ENCODE measurements at places on chromosomes 3 and 15.

GRCh38 chr3:188043891-188044290, 110.1 kb upstream of the LPP start:
- DNase-seq = no peak

- DNase-seq = no peak
These were observed 2.7 kb downstream of the ARHGEF26 start for GRCh38 chr3:154123906-154124305.

GRCh38 chr3:135995766-135996165, 30.2 kb downstream of the PPP2R3A start:
- DNase-seq = no peak

GRCh38 chr3:156488767-156489166, 66.2 kb downstream of the SSR3 start:
- DNase-seq = no peak

DNA sequence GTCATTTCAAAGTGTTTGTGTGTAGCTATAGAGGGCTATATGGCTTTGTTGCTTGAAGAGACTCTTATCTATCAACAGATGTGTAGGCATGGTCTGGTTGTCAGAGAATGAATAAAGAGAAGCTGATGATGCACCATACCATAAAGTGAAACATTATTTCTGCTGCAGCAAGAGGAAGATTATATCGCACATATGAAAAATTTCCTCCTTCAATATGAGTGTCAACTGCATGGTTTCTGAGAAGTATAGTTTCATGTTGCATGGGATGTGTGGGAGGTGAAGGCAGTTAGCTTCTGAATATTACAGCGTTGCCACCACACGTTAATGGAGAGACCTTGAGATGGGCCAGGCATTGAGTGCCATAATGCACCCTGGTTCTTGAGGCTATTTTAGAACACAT, 217.9 kb downstream of the SATB1 start:
- no peak for DNase-seq

GRCh38 chr3:33915796-33916546, 117.5 kb downstream of the PDCD6IP start:
- DNase-seq = peak; percentile 60

- DNase-seq = no peak
These were observed 50.2 kb downstream of the NOX5 start for GRCh38 chr15:69064649-69065048.

DNA sequence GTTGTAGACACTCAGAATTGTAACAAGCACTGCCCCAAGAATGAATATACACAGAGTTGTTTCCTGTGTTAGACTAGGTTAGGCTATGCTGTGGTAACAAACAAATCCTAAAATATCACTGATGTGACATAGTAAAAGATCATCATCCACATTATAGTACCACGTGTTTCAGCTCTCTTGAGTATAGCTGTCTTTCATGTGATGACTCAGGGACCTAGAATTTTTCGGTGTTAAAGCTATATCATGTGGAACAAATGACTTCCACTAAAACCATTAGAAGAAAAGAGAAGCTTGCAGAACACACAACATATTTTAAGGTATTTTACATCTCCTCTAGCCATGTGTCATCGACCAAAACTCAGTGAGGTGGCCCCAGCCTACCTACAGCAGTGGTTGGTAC, 307.9 kb upstream of the RBMS3 start:
- DNase-seq = no peak

DNA sequence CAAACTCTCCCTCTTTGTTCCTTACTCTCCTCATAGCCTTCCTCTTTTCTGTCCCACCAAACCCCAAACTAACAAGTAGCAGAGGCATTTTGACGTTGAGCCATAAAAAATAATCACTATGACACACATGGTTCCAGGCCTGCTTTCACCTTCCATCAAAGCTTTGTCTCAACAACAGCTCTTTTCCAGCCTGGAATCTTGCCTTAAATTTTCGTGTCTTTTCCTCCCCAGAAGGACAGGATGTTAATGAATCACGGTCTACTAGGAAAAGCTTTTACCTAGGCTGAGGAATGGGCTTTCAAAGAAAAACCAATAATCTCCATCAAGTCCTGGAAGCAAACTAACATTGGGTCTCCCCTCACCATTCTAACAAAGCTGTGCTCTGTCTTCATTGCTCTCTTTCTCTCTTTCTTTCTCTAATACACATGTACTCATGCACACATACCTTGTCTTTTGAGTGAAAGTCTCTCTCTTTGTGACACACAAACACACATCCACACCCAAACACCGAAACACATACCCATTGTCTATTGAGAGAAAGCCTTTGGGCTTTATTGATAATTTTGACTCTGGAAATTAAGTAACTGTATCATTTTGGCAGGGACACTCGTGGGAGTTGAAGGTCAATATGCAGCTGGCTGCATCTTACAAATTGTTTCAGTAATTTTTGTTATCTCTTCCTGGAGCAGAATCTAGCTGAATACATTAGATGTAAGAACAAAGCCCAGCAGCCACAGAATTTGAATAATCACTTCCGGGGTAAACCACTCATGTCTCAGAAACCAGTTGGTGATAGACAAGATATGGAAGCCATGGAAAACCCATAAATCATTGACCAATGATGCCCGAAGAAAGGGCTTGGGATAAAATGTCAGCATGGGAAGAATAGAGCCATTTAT, 107.4 kb upstream of the SLC4A7 start:
- DNase-seq = no peak

- no peak for DNase-seq
These were observed 23.1 kb downstream of the PPARG start for GRCh38 chr3:12312010-12312409.

DNA sequence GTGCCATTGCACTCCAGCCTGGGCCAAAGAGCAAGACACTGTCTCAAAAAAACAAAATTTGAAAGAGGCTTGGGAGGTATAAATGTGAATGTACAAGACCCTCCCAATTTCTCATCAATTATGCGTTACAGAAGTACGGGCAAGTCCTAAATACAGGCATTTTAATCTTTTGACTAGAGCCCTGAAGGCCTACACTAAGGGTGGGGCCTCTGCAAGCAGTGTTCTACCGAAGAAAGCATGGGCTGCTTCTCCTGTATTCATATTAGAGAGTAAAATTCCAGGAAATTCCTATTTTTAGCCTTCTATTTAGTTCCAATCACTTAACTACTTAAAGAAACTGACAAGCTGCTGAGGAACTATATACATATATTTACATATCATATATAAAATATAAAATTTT, 25.7 kb downstream of the PBRM1 start:
- no peak for DNase-seq

- no peak for DNase-seq
These were observed 58.9 kb upstream of the KY start for GRCh38 chr3:134709561-134710312.

GRCh38 chr15:38844736-38845135, 280.1 kb upstream of the RASGRP1 start:
- DNase-seq = no peak

DNA sequence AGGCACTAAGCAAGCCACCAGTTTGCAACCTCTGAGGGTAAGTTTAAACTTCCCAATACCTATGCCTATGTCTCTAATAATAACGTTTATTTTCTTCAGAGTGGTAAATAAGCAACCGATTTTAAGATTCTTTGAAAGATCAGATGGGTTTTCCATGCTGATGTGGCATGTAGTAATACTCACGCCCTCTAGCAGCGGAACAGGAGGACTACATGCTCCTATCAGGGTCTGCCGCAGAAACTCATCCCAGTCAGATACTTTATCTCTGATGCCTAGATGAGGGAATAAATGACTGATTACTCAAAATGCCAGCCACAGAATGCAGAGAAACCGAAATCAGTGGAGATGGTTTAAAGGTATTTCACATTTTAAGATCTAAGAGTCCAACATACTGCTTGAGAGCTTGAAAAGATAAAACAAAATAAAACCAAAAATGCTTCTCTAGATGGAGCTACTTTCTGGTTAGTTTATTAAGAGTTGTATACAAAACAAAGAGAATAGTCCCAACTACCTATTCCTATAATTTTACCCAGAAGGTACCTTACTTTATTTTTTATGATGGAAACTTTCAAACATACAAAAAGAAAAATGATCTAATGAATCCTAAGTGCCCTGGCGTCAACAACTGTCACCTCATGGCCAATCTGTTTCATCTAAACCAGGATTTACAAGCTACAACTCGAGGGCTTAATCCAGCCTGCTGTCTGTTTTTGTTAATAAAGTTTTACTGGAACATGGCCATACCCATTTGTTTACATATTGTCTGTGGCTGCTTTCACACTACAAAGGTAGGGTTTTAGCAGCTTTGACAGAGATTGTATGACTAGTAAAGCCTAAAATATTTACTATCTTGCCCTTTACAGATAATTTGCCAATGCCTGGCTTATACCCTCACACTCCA, 37.5 kb upstream of the STIMATE start:
- DNase-seq = peak; percentile 79

GRCh38 chr3:173615661-173616060, 218.1 kb downstream of the NLGN1 start:
- DNase-seq = no peak

DNA sequence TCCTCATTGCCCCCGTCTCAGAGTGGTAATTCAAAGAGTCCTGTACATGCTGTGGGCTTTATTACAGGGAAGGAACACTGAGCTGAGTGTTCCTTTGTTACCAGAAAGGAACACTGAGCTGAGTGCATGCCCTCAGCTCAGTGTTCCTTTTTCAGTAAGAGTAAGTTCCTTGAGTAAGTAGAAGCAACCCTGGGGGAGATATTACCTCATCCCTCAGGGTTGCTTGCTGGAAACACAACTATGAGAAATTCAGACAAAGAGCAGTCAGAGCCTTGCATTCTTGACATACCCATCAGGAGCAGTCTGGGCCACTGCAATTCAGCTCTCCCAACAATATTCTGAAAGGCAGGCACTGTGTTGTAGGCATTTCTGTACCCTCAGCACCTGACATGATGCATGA, 17.0 kb downstream of the CHRM5 start:
- peak; percentile 82 for DNase-seq

- DNase-seq = no peak
These were observed 51.5 kb downstream of the PLCL2 start for GRCh38 chr3:16936233-16936632.

- DNase-seq = no peak
These were observed 4.5 kb downstream of the ARPC4 start for GRCh38 chr3:9797196-9797945.

- no peak for DNase-seq
These were observed 44.5 kb downstream of the BLM start for GRCh38 chr15:90761629-90762028.

GRCh38 chr3:20683910-20684309, 497.9 kb upstream of the SGO1 start:
- peak; percentile 59 for DNase-seq

DNA sequence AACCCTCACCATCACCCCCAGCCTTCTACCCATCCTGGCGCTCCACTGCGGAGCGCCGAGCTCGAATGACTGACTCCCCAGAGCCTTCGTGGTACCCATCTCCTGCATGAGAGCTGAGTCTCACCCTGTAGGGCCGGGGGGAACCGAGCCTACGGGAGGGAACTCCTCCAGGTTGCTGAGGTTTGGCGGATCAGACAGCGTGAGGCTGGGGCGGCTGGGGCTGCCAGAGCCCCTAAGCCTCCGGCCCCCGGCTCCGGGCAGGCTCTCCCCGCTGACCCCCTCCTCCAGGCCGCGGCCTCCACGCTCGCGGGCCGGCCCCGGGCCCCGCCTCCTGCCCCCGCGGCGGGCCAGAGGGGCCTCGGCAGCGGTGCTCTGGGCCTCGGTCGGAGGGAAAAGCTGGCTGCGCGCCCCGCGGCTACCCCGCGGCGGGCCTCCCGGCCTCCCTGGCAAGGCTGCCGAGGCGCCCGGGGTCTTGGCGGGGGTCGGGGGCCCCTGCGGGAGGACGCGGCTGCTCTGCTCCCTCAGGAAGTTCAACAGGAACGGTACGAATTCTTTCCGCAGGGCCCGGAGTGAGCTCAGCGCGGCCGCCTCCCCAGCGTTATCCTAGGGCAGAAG, 643 bp downstream of the CDAN1 start:
- DNase-seq = peak; percentile 72

DNA sequence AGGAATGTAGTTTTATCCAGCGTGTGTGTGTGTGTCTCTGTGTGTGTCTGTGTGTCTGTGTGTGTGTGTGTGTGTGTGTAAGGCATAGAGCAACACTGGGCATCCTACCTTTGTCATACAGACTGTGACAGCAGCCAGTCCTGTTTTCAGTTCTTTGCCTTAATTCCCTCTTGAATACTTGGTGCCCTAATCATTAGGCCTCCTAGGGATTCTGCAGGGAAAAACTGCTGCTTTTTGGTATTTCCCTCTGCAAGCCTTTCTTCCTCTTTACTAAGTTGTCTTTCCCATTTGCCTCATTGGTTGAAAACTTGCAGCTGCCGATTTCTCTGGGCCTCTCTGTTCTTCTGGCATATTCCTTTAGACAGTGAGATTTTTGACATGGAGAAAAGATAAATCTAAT, 9.2 kb downstream of the SLC25A36 start:
- DNase-seq = no peak

GRCh38 chr3:102030661-102031060, 181.3 kb downstream of the NFKBIZ start:
- no peak for DNase-seq

- DNase-seq = no peak
These were observed 44.1 kb downstream of the SLC41A3 start for GRCh38 chr3:126039870-126040269.

GRCh38 chr3:180142041-180142440, 105.3 kb upstream of the PEX5L start:
- DNase-seq = no peak

DNA sequence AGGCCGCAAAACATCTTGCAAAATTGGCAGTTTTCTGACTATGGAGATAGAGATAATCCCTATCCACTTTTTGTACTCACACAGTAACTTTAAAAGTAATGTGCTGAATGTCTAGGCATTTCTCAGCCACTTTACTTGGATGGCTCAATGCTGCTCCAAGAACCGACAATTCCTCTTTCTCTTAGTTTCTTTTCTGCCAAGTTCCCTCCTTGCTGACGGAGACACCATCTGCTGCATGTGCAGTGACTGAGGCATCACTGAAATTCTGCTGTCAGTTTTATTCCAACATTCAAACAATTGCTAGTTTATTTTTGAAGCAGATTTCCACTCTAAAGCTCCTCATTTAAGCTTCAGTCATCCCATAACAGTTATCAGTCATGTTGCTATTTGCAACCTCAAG, 116.0 kb upstream of the RBMS3 start:
- no peak for DNase-seq

- DNase-seq = no peak
These were observed 11.3 kb upstream of the TRAK1 start for GRCh38 chr3:42079701-42080452.

DNA sequence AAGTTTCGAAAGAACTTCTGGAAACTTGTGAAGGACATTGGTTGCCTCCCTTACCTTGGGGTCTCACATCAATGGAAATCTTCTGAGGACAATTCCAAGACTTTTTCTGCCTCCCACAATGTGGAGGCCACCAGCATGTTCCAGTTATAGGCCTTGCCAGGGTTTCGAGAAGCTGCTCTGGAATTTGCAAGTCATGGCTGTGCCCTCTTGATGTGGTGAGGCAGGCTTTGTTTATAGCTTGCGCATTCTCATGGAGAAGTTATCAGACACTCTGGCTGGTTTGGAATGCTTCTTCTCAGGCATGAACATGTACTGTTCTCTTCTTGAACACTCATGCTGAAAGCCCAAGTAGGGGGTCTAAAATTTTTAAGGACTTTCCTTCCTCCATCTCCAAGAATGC, 4.1 kb downstream of the CXCR6 start:
- DNase-seq = no peak
